NCI-H69 (cell line): ENCODE measurements at places on chromosomes 11 and 22.

DNA sequence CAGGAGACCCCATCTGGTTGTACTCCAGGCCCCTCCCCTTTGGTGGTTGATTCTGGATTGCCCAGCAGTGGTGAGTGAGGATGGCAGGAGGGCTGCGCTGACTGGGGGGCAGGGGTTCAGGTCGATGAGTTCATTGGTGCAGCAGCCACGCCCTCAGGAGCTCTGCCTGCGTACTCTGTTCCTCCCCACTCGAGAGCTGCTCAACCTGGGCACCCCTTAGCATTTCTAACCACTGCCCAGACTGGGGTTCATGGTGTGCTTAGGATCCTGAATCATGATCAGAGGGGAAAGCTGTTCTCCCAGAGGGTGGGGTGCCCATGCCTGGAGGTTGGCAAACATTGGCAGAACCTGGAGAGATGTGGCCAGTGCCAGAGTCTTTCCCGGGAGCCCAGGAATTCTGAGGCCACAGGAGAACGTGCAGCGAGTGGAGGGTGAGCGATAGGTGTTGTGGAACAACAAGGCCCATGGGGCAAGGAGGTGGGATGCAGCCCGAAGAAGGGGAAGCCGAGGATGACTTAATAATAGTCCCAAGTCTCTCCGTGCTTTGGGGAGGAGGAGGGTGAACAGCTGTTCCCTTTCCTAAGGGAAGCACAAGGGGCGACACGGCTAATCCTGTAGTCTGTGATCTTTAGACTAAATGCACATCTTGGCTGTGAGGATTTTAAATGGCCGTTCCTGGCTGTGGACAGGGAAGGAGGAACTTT, 75.5 kb downstream of the SCN3B start:
- no peak for DNase-seq

- DNase-seq, result no peak
These were observed 8.6 kb upstream of the JAML start for GRCh38 chr11:118233377-118233776.

DNA sequence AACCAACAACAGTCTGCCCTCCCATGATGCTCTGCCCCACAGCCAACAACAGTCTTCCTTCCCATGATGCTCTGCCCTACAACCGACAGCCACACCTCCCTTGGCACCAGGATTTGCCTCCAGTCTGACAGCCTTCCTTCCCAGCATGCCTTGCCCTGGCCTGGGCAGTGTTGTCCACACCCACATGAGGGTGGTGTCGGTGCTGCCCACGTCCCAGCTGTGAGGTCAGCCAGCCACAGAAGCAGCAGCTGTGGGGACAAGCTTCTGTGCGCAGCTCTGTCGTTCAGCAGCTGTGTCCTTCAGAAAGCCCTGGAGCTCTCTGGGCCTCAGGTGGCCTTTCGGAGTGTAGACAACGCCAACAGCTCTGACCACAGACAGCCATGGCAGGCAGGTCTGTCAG, 1378.9 kb downstream of the BRD1 start:
- DNase-seq, result no peak

DNA sequence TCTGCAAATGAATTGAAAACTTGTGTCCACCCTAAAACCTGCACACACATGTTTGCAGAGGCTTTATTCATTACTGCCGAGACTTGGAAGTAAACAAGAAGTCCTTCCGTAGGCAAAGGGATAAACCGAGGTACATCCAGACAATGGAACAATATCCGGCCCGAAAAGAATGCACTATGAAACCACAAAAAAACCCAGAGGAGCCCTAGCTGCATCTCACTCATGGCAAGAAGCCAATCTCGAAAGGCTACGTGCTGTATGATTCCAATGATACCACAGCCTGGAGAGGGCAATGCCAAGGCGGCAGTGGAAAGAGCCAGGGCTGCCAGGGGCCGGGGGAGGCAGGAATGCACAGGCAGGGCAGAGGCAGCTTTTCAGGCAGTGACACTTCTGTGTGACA, 3.2 kb upstream of the MRPL23 start:
- DNase-seq, result peak; percentile 21

DNA sequence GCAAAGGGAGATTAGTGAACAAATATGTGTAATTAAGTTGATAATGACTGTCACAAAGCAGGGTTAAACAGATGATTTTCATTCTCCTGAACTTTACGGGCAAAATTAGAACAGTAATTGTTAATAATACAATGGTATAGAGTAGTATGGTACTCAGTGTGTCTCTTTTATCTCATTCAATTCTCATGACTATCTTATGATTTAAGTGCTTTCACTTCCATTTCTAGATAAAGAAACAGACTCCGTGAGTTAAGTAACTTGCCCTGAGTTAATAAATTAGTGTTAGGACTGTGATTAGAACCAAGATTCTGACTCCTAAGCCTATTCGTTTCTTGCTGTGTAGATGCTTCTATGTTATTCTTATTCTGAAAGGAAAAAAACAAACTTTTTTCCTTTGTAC, 22.0 kb downstream of the PIH1D2 start:
- DNase-seq, result no peak
